Psoas muscle (tissue), 8 donors: ENCODE measurements at places on chromosomes 2 and 18. TPM values are rescaled to one million over a fixed set of nuclear protein-coding genes. Genes with fewer than 3 reads are reported as not detected.

Gene RAB27B
- total RNA-seq, result 0.17 TPM

Gene MFSD2B
- not detected for total RNA-seq

Gene RGPD4
- total RNA-seq, result not detected

GRCh38 chr18:11947214-11948191 is 33.8 kb upstream of the IMPA2 start:
- peaks cover 17% of the 10 kb centered on the region for H3K4me1 ChIP-seq
- H3K27ac ChIP-seq, result peak overlapping the region; percentile 94
- peak overlapping the region; percentile 68 for H3K4me3 ChIP-seq
- H3K27me3 ChIP-seq, result no peaks in the 10 kb centered on the region
- no peaks in the 10 kb centered on the region for H3K36me3 ChIP-seq

- no peaks in the 10 kb centered on the region for H3K27me3 ChIP-seq
- H3K36me3 ChIP-seq, result no peaks in the 10 kb centered on the region
- H3K4me3 ChIP-seq, result no peak overlapping the region
- no peak overlapping the region for H3K27ac ChIP-seq
- H3K4me1 ChIP-seq, result no peaks in the 10 kb centered on the region
Measured at GRCh38 chr18:26022585-26022984, 67.8 kb downstream of the SS18 start.

DNA sequence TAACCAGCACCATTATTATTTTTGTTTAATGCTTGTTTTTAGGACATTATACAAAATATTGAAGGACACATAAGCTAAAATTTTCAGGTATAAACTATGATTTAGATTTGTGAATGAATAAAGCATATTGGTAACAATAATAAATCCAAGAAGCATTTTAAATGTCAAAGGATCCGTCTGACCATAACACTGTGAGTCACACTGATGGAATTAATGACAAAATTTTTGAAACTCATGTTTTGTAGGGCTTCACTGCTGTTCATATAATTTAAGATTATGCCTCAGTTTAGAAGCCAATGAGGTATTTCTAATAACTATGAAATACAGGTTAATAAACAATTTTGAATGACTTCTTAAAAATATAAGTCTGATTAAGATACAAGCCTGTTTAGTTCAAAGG is 124.6 kb downstream of the TMEFF2 start:
- no peak overlapping the region for H3K27ac ChIP-seq
- H3K36me3 ChIP-seq, result no peaks in the 10 kb centered on the region
- H3K4me1 ChIP-seq, result no peaks in the 10 kb centered on the region
- no peaks in the 10 kb centered on the region for H3K27me3 ChIP-seq
- DNase-seq, result no peak
- no peak overlapping the region for H3K4me3 ChIP-seq

- peaks cover 48% of the 10 kb centered on the region for H3K36me3 ChIP-seq
- no peak overlapping the region for H3K27ac ChIP-seq
- no peaks in the 10 kb centered on the region for H3K4me1 ChIP-seq
- DNase-seq, result no peak
Measured at GRCh38 chr2:208311954-208312353, 45.9 kb downstream of the PIKFYVE start.

- H3K27ac ChIP-seq, result no peak overlapping the region
- no peaks in the 10 kb centered on the region for H3K27me3 ChIP-seq
- H3K36me3 ChIP-seq, result no peaks in the 10 kb centered on the region
Measured at GRCh38 chr2:101998896-101999789, 7.4 kb downstream of the IL1R2 start.

DNA sequence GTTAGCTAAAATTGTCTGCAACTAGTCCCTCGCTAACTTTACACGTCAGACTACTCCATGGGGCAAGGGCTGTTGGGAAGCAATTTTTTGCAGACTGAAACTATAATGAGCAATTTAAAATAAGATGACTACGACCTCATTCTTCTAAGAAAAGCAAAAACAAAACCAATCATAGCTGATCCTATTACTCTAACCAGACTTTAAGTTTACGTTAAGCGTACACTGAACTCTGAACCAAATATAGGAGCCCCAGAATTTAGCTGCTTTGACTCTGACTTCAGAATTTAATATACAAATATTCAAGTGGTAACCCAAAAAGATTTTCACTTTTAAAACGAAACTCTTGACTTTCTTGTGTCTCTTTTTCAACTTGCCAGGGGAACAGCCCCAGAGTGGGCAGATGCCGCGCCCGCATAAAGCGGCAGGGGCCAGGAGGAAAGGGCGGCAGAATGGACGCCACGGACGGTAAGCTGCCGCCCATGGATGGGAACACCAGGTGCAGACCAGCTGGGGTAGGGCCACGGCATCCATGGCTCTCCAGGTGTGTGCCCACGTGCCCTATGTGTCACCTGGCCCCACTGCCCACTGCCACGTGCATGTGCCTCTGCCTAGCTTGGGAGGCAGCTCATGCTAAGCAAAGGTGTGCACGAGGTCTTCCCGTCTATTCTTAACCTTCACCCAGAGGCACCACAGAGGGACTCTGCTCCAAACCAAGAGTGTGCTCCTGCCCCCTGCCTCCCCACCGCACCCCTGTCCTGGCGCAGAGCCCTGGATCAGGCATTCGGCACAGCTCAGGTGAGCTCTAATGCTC is 217.6 kb downstream of the HDAC4 start:
- peaks cover 91% of the 10 kb centered on the region for H3K36me3 ChIP-seq
- H3K4me3 ChIP-seq, result no peak overlapping the region
- H3K4me1 ChIP-seq, result no peaks in the 10 kb centered on the region
- no peak for DNase-seq

GRCh38 chr2:43751476-43751990 is 22.3 kb upstream of the DYNC2LI1 start:
- DNase-seq, result no peak
- no peaks in the 10 kb centered on the region for H3K4me1 ChIP-seq
- H3K27me3 ChIP-seq, result peaks cover 2% of the 10 kb centered on the region
- H3K36me3 ChIP-seq, result no peaks in the 10 kb centered on the region
- no peak overlapping the region for H3K27ac ChIP-seq
- H3K4me3 ChIP-seq, result no peak overlapping the region

DNA sequence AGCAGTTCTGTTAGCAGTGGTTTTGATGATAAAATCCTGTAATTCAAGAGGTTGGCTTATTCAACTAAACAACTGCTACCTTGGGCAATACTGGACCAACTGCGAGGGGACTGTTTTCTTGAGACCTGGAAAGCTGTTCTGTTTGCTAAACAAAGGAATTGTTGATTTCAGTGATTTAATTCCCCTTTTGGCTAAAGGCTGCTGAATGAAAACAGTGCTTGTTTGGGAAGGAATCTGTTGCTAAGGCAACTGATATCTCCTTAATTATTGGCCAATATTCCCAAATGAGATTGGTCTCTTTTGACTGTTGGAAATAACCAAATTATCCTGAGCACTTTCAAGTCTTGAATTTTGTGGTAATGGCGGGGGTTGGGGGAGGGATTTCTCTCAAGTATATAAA is 136.8 kb downstream of the CAMKMT start:
- H3K4me1 ChIP-seq, result no peaks in the 10 kb centered on the region
- no peak for DNase-seq
- no peaks in the 10 kb centered on the region for H3K36me3 ChIP-seq
- no peak overlapping the region for H3K27ac ChIP-seq

GRCh38 chr2:154704991-154705390 is 6.5 kb downstream of the KCNJ3 start:
- DNase-seq, result no peak
- no peak overlapping the region for H3K27ac ChIP-seq
- no peaks in the 10 kb centered on the region for H3K36me3 ChIP-seq
- no peaks in the 10 kb centered on the region for H3K27me3 ChIP-seq
- H3K4me1 ChIP-seq, result no peaks in the 10 kb centered on the region
- no peak overlapping the region for H3K4me3 ChIP-seq

- H3K36me3 ChIP-seq, result no peaks in the 10 kb centered on the region
- H3K4me1 ChIP-seq, result no peaks in the 10 kb centered on the region
- DNase-seq, result no peak
- H3K27ac ChIP-seq, result no peak overlapping the region
Measured at GRCh38 chr2:165609672-165610071, 140.2 kb downstream of the CSRNP3 start.

DNA sequence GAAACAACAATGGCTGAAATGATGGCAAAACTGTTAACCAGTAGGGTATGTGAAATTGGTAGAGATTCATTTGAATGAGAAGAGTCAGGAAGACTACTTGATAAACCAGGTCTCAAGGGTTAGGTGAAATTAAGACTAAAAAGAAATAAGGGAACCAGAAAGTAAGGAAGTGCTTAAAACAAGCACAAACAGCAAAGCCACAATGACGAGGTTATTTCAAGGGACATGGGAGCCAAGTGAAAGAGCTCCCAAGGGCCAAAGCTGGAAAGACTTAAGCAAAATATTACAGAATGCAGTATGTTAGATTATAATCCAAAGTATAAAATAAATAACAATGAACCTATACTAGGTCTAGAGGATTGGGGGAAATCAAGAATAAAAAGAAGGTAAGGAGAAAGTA is 19.3 kb upstream of the CD302 start:
- no peaks in the 10 kb centered on the region for H3K27me3 ChIP-seq
- no peak for DNase-seq
- H3K4me1 ChIP-seq, result no peaks in the 10 kb centered on the region
- H3K36me3 ChIP-seq, result no peaks in the 10 kb centered on the region

DNA sequence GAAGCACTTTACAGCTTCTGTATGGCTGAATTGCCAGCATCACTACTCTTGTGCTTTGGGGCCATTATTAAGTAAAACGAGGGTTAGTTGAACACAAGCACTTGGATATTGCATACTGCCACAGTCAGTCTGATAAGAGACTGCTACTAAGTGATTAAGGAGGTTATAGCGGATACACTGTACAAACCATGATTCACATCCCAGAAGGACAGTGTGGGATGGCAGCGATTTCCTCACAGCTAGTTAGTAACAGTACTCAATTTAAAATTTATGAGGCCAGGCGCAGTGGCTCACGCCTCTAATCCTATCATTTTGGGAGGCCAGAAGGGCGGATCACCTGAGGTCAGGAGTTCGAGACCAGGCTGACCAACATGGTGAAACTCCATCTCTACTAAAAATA is 2.6 kb upstream of the BMPR2 start:
- no peaks in the 10 kb centered on the region for H3K36me3 ChIP-seq
- H3K27ac ChIP-seq, result no peak overlapping the region
- DNase-seq, result no peak
- H3K4me1 ChIP-seq, result no peaks in the 10 kb centered on the region
- no peaks in the 10 kb centered on the region for H3K27me3 ChIP-seq
